ENCODE measurements at places on chromosomes 7 and 10.

DNA sequence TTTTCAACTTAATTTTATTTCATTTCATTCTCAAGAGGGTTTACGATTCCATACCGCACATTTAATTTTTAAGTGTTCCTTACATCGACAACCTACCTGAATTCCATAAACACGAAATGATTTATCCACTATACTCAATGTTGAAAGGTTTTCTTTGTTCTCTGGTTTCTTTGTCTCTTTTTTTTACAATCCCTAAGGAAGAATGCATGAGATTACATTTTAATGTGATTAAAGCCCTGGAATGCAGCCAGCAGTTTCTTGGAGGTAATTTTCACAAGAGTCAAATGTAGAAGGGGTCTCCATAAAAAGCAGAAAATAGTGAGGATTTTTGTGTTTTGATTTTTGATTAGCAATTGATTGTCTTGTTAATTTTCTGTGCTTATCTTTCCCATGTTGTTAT is 59.2 kb upstream of the ADCY1 start:
- no peak for DNase-seq

GRCh38 chr10:53744746-53745145 is 972.2 kb upstream of the MBL2 start:
- no peak for DNase-seq

DNA sequence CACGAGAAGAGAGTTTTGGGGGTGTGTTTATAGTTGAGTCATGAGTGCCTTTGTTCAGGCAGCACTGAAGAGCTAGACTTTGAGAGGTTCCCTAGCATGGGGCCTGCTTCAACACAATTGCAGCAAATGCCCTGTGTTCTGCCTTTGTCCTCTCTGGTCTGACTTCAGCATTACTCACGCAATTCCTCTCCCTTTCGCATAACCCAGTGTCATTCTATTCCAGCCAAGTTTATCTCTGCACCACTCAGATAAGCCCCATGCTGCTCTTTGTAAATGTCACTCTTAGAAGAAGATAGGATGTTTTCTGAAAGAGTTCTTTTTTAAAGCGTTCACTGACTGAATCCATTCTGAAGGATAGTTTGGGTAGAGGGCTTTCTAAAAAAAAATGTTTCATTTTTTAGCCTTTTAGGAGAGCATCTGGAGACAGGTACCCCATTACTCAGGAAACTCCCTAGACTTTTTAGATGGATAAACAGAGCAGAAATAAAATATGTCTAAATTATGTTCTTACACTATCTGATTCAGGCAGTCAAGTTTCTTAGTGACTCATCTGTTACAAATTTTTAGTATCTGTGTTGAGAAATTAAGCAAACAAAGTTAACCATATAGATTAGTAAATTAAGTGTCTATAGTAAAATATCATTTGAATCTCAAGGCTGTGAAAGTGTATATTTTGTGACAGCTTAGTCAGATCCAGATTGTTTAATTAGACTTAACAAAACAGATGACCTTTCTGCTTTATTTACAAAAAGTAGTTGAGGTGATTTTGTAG is 318.5 kb downstream of the GPR158 start:
- DNase-seq = no peak

DNA sequence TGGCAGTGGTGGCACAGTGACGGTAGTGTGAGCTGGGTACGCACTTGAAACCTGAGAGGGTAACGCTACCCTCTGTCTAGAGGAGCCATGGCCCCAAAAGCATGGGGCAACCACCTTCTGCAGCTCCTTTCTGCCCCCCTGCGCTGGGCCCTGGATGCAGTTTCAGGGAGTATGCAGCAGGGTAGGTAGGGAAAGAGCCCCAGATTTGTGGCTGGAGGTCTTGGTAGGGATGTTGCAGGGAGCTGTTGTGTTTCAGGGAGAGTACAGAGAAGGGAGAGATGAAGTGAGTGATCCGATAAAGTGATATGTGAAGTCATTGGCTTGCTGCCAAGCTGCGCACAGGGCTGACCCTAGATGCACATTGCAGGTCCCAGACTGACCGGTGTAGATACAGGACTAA is 2.7 kb upstream of the PGAM2 start:
- DNase-seq = no peak

DNA sequence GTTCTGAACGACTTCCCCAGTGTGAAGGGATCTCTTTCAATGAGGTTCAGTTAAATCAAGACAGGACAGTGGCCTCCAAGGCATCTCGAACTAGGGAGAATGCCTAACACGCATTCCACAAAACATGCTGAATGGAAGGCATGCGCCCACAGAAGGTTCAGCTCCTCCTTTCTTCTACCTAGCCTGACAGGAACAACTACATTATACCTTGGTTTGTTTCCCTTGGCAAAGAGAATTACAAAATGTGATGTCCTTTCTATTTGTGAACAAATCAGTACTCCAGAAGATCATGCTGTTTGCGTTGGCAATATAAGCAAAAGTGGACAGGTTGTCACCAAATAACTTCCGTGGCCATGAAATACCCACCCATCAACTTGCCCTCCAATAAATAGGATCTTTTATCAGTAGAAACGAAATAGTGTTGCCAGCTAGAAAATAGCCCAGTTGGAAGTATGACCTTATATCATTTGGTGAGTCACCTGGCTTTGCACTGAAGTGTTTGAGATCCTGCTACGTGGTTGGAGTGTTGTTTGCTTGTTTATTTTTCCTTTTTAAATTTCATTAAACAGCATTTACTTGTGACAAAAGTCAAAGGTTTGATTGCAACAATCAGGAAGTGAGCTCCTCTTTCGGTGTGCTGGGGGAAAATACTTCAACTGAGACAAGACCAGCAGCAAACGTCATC is 117.0 kb upstream of the FAM204A start:
- no peak for DNase-seq

DNA sequence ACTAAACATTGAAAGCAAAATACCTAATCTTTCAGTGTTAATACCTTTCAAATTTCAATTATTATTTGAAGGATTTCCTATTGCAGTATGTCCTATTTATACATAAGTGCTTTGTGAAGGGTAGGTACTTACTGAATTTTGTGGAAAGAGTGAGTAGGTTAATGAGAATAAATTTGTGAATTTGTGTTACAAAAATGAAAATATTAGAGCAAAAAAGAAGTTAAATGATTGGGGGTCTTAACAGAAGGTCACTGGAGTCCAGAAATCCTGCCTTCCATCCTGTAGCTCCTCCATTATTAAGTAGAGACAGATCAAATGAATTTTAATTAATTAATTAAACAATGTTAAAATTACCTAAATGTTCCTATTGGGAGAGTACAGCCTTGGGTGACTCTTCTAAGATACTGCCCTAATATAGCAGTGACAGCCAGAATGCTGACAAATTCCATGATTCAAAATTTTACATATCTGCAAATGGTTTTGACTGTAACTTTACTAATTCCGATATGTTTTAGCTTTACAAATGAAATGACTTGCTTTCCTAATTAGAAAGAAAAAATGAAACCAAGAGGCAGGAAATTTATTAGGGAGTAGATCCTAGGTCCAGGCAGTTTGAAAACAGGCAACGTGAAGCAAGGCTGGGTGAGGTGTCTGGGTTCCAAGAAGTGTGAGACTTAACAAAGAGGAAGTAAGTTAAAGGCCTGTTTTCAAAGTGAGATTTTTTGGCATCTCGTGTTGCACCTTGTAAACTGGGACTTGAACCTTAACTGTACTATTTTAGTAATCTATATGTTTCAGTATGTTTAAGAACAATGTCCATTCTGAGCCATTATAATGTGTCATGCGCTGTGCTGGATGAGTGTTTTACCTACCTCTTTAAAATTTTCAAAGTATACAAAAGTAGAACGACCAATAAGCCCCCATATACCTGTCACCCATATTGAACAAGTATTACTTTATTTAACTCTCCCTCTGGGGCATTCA is 1.5 kb downstream of the PIK3CG start:
- DNase-seq = no peak

DNA sequence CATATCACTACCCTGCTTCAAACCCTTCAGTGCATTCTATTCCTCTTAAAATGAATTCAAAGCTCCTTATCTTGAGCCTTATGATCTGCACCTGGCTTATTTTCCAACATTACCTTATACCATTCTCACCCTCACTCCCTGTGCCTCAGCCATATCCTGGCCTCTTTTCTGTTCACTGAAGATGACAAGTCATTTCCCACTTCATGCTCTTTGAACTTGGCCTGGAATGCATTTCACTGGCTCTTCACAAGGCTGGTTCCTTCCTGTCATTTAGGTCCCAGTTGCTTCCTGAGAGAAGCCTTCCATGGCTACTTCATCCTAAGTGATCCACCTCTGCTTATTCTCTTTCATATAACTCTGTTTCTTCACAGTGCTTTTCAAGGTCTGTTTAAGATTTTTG is 3.2 kb upstream of the LIPF start:
- no peak for DNase-seq

- no peak for DNase-seq
These were observed 108.7 kb upstream of the GLI3 start for GRCh38 chr7:42345478-42346299.

GRCh38 chr10:43287056-43288007 is 20.5 kb upstream of the RASGEF1A start:
- DNase-seq = peak; percentile 24

- no peak for DNase-seq
These were observed 285.1 kb upstream of the PFKP start for GRCh38 chr10:2782265-2782664.

GRCh38 chr7:31873816-31874597 is 187.0 kb downstream of the PPP1R17 start:
- no peak for DNase-seq

- DNase-seq = no peak
These were observed 21.7 kb upstream of the SMO start for GRCh38 chr7:129166745-129167144.

DNA sequence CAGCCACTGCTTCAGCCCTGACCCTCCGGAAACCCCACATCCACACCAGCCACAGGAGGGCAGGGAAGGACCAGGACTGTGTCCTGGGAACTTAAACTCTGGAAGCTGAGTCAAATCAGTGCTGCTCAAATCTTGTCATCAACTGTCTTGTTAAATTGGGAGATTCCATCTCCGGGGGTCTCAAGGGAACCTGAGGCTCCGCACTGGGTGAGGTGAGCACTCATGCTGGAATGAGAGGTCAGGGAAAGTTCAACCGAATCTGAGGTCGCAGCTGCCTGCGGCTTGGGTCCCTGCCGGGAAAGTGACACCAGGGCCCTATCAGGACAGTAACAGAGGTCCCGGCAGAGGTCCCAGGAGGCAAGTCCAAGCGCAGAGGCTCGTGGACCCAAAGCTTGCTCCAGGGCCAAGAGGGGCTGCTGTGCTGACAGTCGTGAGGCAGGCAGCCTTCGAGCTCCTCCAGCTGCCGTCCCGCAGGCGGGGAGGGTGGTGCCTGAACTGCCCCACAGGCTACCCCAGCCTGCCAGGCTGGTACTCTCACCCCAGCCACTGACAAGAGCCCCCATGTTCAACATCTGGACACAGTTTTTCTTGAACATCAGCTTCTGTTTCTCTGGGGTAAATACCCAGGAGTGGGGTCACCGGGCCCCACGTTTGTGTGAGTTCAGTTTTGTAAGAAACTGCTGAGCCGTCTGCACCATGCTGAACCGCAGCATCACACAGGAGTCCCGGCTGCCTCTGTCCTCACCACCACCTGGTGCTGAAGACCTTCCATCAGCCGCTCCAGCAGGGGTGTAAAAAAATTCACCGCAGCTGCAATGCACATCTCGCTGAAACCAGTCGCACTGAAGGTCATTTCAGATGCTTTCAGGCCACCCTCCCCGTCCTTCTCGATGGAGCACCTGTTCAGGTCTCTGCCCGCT is 101.0 kb downstream of the DIP2C start:
- DNase-seq = no peak

GRCh38 chr7:49322476-49322875 is 398.1 kb downstream of the CDC14C start:
- DNase-seq = no peak

- DNase-seq = no peak
These were observed 155.3 kb downstream of the C10orf105 start for GRCh38 chr10:71564194-71564820.

GRCh38 chr7:128862571-128863432 is at the start of gene ATP6V1F:
TSS of gene ATP6V1F (plus strand) at chr7:128862856. CDS start at chr7:128862905, 49 bp downstream.
- DNase-seq = peak; percentile 99

- no peak for DNase-seq
These were observed 3.6 kb downstream of the PRSS37 start for GRCh38 chr7:141837683-141838082.

GRCh38 chr7:116041615-116042014 is 11.1 kb upstream of the TFEC start:
- DNase-seq = no peak

DNA sequence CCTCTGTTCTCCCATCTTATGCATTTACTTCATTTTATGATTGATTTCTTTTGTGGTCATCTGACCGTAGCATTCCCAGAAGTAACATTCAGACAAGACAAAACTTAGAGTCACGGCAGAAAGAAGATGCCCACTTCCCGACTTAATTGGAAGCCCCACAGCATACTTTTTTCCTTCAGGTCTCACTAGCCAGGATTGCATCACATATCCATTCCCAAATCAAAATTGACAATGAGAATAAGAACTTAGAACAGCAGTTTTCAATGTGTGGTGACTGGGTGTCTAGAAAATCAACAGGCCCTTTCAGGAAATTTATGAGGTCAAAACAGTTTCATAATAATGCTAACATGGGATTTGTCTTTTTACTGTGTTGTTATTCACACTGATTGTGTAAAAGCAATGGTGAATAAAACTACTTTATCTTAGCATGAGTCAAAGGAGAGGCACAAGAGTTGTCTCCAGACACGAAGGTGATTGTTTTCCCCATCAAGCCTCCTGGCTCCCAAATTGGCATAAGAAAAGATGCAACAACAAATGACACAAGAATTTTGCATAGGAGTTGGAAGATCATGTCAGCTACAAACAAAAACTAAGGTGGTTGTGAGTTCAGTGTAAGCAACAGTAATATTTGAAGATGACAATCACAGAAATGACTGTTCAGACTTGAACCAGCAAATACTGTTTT is 493.9 kb downstream of the HTR7 start:
- no peak for DNase-seq

DNA sequence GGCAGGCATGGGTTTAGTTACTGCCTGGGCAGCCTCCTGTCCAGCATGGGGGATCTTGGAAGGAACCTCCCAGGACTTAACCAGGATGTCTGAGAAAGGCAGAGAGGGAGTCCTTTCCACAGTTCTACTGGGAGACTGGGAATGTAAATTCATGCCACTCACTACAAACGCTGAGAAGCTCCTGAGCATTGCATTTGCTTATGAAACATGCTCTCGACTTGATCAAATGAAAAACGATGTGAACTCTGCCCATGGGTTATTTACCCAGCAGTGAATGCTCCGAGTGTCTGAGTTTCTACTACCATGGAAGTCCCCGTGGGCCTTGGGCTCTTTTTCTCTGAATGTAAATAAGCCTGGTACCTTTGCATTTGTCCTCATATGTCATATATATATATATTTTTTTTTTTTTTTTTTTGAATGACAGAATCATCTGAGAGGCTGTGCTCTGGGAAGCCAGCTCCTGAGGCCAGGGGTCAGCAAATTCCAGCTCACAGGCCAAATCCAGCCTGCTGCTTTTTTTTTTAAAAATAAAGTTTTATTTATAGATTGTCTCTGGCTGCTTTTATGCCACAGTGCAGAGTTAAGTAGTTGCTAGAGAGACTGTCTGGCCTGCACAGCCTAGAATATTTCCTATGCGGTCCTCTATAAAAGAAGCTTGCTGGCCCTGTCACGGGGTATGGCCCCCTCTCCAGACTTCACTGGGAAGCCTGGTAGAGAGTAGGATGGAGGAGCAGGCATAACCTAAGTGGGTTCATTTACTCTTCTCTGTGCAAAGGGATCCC is 21.4 kb upstream of the RAPGEF5 start:
- DNase-seq = no peak

- no peak for DNase-seq
These were observed 2.8 kb upstream of the TECTB start for GRCh38 chr10:112280205-112280921.

Data from stimulated activated CD8-positive, alpha-beta memory T cell treated with anti-CD3 and anti-CD28 coated beads, Interleukin-7, amount 100 ng/mL, for 1 hour (primary cell).